ENCODE measurements at places on chromosomes 2 and 18.

- no peak for DNase-seq
Observed at GRCh38 chr2:47300081-47300480, 102.9 kb upstream of the MSH2 start.

- DNase-seq: no peak
Observed at GRCh38 chr18:71371951-71372605, 1083.2 kb downstream of the SOCS6 start.

- DNase-seq: no peak
Observed at GRCh38 chr18:5413447-5413846, 117.9 kb upstream of the ZBTB14 start.

DNA sequence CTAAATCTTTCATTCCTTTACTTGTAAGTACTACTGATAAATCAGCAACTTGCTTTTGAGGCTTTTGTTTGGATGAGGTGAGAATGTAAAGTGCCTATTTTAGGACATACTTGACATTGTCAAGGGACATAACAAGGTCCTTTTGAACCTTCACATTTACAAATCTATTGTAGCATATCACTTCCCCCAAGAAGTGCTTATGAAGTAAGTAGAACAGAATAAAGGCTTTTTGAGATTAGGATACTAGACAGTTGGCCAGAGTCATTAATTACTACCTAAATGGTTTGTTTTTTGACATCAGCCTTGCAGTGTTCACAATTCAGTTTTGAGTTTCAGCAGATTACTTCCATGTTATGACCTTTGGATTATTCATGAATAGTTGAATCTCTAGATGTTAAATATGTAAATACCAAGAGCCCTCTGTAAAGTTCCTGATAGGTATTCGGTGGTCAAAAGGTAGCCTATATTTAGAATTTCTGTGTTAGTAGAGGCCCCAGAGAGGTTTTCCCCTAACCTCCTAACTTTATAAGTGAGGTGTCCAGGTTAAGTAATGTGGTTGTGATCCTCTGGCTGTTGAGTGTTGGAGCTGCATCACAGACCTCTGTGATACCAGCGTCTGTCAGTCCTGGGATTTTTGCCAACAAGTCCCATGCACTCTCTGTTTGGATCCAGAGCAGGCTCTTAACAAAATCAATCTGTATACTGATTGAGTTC is 67.2 kb downstream of the LCLAT1 start:
- no peak for DNase-seq

DNA sequence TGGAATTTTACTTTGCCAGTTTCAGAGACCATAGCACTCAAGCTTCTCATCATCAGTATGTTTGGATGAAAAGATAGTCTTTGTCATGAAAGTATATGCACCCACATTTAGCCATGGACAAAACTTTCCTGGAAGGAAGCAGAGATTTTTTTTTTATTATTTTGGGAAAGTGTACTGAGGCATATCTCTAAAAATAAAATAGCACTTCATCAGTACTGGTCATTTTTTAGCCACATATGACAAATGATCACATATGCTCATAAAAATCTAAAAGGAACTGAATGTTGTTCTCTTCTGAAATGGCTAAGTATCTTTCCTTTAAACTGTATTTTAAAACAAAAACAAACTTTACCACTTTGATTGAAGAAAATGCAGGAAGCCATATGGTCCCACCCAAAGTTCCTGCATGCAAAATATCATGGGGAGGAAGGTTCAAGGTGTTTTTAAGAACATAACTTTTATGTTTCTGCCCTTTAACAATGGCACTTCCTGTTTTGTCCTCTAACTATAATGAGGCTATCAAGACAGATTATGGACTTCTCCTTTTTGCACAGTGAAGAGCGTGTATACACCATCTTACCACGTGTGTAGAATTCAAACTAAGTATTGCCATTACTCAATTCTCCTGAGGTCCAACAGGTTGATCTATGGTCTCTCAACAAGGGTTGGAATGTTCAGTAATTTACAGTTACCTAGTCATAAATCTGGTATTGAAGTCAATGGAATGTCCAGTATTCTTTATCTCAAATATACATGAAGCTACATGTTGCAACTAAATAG is 77.1 kb upstream of the SLC39A10 start:
- DNase-seq: no peak

DNA sequence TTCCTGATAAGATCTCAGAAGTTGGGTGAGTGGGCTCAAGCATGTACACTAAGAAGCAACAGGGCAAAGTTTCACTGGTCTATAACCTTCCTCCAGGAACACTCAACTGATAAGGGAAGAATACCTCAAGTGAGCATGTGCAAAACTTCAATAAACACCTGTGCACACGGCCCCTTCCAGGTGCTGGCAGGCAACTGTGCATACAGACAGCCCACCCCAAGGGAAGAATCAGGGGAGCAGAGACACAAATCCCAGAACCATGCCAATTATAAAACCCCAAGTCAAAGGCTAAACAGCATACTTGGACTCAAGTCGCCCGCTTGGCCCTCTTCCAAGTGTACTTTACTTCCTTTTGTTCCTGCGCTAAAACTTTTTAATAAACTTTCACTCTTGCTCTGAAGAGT is 85.9 kb upstream of the RTN4 start:
- DNase-seq: no peak

DNA sequence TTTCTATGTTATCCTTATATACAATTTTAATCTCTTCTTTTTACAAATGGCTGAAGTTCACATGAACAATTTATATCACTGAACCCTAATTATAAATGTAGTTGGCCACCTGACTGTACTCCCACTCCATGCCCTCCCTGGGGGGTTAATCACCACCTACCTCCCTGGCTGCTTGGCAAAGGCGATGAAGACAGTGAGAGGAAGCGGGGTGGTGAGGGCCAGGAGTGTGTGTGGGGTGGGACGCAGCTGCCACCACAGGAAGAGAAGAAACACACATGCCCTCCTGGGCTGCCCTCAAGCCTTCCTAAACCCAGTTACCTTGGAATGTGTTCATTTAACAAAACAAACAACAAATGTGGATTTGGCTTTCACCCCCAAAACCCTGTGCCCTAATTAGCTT is 87.0 kb upstream of the REV1 start:
- DNase-seq: no peak
